ENCODE measurements at places on chromosomes 2 and 18.

GRCh38 chr2:172200495-172201085 is 97.9 kb upstream of the DLX2 start:
- DNase-seq, result no peak

- no peak for DNase-seq
Observed at GRCh38 chr18:47075098-47075883, 39.9 kb upstream of the ELOA2 start.

DNA sequence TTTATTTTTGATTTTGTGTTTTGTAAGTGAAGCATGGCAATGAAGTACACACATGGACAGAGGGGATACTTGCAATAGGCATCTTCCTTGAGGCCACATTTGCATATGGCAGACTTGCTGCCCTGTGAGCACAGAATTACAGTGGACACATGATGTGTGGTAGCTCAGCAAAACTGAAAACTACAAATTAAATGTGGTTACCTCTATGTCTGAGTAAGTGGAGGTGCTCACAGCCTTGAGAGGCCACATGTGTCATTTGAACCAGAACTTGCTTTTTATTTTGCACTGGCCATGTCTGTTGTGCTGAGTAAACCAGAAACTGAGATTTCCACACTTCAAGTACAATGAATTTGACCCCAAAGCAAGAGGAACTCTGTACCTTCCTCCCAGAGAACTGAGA is 998.5 kb upstream of the NXPH2 start:
- no peak for DNase-seq

- DNase-seq, result no peak
Observed at GRCh38 chr2:29273685-29274611, 158.7 kb downstream of the CLIP4 start.

GRCh38 chr2:242011991-242012764 is 142.6 kb downstream of the RTP5 start:
- no peak for DNase-seq

DNA sequence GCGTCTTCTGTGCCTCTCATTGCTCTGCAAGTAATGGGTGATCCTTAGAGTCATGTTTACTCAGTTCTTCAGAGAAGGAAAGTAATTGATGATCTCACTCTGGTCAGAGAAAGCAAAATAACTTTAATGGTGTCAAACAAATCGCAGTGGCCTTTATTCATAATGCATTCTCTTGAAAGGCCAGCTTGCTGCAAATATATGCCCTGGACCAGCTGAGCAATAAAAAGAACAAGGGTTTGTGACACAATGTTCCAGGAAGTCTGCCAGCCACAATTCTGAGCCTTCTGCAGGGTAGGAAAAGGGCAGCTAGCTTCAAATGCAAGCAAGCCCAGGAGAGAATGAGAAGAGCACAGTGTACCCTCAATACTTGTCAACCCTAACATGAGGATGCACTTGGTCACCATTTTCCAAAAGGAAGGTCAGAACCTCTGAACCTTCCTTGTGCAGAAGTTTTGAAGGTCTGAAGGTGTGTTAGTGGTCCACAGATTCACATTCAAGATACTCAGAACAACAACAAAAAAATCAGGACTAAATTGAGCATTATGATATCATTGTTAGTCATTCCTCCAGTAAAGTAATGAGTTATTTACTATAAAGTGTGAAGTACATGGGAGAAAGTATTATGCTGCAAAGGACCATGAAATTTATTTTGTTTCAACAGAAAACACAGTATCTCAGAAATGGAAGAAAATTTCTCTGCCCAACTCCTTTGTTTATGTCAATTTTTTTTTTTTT is 355.6 kb downstream of the PAX3 start:
- DNase-seq, result no peak
